Mesenchymal stem cell (in vitro differentiated cells and primary cell): ENCODE measurements at places on chromosomes 4 and X.
A peak's percentile ranks its signal among the peaks of the same experiment; 100 is the strongest.

GRCh38 chrX:153928846-153929245 is 2.8 kb upstream of the ARHGAP4 start:
- DNase-seq: no peak

DNA sequence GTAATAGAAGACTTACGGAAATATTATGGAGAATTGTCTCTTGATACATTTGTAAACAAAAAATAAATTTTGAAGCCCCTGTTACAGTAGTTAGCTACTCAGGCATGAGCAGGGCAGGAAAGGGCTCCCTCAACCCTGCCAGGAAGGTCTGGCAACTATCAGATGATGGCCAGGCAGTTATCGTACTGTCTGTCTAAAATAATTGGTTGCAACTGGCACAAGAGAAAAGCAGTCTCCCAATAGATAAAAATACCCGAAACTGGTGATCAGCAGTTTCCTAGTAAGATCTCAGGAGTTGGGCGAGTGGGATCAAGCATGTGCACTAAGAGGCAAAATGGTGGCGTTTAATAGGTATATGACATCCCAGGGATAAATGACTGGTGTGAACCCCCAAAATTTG is 1336.3 kb downstream of the C4orf33 start:
- no peak for DNase-seq

- DNase-seq: no peak
These were observed 55.1 kb downstream of the SH3RF1 start for GRCh38 chr4:169215656-169216055.

DNA sequence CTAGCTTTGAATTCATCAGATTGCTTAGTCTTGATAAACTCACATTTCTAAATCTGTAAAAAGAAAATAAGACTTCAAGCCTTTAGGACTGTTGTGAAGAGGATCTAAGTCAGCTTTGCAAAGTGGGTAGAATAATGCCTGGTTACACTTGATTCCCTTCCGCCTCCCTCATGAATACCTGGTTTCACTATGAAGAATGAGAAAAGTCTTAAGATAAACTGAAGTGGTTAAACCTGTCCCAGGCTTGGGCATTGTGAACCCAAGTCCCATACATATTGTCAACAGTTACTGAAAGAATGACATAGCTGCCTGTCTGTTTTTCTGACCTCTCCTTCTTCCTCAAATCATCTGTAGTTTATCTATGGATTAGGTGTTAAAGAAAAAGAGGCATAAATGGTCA is 16.7 kb upstream of the GBA3 start:
- DNase-seq: no peak

DNA sequence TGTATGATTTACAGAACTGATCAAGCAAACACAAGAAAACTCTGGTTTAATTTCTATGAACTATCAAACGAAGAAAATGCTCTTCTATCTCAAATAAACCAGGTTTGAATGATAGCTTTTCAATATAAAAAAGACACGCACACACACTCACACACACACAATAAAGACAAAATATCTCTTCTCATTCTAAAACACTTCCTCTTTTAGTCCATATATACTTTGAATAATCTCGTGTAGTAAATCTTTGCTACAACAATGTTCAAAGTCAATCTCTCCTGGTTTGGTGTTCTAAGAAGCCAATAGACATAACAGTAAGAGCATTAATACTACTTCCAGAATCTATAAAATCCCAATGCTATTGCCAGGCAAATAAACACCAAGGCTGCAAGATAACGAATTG is 13.3 kb downstream of the CXCL2 start:
- DNase-seq: no peak

DNA sequence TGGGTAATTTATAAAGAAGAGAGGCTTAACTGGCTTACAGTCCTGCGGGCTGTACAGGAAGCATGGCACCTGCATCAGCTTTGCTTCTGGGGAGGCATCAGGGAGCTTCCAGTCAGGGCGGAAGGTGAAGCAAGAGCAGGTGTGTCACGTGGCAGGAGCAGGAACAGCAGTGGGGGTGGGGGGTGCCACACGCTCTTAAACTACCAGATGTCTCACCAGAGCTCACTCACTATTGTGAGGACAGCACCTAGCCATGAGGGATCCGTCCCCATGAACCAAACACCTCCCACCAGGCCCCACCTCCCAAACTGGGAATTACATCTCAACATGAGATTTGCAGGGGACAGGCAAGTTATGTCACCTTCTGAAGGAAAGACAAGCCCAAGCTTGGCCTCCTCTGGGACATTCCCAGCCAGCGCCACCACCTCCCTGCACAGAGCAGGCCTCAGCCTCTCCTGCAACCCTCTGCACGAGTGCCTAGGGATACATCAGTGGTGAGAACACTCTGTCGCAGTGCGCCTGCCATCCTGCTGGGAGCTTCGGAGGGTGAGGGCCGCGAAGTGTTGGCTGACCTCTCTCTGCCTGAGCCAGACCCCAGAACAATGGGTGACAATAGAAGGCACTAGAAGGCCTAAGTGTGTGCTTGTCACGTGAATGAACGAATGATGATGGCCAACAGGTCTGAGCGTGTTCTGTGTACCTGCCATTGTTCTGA is 244.3 kb downstream of the EVC2 start:
- no peak for DNase-seq

GRCh38 chrX:336227-336626 is 17.6 kb upstream of the GTPBP6 start:
- DNase-seq: no peak

- no peak for DNase-seq
These were observed 31.0 kb upstream of the BEX4 start for GRCh38 chrX:103183912-103184311.

- no peak for DNase-seq
These were observed 525.1 kb upstream of the ATOH1 start for GRCh38 chr4:93303440-93303839.

DNA sequence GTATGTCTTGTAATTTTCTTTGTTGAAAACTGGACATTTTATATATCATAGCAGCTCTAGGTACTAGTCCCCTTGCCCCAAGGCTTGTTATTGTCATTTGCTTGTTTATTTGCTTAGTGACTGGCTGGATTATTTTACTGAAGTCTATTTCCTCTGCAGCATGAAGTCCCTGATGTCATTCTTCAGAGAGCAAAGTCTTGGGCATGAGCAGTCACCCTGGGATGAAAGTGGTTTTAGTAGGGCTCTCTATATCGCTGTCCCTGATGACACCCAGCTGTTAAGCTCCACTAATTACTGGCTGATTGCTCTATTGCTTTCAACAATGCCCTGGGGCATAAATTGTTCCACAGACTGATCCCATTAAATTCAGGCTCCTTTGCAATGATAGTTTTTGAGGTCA is 113.5 kb upstream of the USP9X start:
- peak; percentile 15 for DNase-seq

- no peak for DNase-seq
These were observed 18.5 kb downstream of the LAP3 start for GRCh38 chr4:17595471-17596005.

DNA sequence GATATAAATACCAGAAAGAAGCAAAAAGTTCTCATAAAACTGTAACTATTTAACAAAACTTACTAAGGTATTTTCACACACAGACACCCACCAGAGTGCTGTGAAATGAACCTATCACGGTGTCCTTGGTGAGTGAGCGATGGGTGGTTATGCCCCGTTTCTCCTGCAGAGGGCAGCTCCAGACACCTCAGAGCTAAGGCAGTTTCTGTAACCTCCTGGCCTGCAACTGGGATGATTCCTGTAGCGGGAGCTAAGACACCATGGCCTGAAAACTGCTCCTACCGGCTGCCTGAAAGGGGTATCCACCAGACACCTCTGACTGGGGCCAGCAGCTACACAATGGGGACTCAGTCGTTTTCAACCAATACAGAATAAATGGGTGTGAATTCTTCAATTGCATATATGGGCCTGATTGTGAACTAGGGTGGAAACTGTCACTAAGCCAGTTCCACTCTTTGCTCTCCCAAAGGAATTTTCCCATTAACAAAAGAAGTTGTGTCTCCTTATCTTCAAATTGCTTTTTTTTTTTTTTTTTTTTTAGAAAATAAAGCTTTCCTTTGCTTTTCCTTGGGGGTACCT is 2375.8 kb upstream of the TENM3 start:
- DNase-seq: peak; percentile 64

DNA sequence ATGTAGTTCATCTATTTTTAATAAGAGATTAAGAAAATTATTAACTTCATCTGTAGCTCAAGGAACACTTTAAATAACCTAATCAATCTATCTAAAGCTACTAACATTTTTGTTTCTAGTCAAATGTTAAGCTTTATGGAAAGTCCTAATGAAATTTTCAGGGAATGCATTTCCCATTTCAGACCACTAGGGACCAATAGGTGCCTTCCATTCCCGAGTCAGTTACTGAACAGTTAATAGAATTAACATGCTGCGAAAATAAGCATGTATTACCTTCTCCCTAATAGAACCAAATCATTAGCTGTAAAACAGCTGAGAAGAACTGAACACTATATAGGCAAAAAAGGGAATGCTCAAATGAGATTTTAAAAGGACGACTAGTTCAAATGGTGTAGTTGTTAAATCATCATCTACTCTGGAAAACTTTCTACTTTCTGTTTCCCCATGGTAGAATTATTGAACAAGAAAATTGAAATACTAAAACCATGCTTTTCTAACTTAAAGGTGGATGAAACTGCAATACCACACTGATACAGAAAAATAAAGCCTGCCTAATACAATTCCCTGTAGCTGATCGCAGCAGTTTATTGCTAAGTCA is 22.5 kb downstream of the STX18 start:
- DNase-seq: peak; percentile 57

- DNase-seq: peak; percentile 38
These were observed 68.0 kb upstream of the ATXN3L start for GRCh38 chrX:13387666-13388494.

- no peak for DNase-seq
These were observed 874.8 kb downstream of the C4orf33 start for GRCh38 chr4:129970801-129971200.

DNA sequence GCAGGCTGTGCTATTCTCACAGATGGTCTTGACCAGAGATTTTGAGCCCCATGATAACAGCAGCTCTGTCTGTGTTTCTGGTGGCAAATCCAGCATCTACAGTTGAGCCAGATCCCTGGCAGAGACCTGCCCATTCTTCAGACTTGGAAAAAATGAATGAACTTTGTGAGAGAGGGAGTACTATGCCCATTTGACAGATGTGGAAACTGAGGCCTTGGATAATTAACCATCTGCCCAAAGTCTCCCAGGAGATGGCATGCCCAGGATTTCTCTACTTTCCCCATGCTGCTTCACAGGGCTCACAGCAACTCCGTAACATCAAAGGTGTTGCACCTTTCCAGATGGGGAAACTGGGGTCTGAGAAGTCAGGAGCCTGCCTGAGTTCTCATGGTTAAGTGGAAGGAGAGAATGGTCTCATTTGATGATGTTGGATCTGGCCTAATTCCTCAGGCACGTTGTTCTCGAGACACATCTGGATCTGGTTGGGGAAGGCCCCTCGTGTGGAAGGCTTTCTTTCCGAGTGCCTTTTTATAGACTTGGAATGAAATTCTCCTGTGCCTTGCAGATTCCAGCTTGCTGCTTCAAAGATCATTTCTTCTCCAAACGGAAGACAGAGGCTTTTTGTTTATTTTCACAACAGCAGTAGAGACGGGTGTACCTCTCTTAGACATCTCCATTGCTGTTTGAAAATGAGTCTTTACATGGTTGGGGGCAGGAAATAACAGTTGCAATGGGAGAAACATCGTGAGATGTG is 73.3 kb upstream of the STX18 start:
- peak; percentile 25 for DNase-seq

- peak; percentile 6 for DNase-seq
These were observed 131.6 kb downstream of the CEP135 start for GRCh38 chr4:56080384-56080783.

DNA sequence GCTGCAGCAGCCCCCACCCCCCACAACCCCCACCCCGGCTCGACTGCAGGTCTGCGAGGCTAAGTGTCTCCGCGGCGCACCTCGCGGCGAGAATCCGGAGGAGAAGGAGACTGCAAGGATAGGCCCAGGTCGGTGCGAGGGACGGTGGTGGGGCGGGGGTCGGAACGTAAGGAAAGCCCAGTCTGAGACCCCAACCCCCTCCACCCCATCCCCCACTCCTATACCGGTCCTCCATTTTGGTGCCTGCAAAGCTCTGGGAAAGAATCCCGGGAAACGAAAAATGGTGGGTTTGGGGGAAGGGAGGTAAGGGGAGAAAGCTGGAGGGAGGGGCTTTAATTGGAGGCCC is 614 bp downstream of the BEX3 start:
- DNase-seq: peak; percentile 30

DNA sequence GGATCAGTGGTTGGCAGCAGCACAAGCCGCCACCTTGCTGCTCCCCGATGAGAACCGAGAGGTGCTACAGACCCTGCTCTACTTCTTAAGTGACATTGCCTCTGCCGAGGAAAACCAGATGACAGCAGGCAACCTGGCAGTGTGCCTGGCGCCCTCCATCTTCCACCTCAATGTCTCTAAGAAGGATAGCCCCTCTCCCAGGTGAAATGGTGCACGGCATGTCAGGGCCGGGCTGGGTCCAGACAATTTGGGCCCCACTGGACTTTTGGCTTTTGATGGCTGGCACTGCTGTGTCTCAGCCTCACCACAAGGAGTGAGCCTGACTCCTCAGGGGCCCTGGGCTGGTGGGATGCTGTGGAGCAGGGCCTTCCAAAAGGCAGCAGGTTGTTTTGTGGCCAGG is 74.1 kb downstream of the STARD8 start:
- DNase-seq: no peak

DNA sequence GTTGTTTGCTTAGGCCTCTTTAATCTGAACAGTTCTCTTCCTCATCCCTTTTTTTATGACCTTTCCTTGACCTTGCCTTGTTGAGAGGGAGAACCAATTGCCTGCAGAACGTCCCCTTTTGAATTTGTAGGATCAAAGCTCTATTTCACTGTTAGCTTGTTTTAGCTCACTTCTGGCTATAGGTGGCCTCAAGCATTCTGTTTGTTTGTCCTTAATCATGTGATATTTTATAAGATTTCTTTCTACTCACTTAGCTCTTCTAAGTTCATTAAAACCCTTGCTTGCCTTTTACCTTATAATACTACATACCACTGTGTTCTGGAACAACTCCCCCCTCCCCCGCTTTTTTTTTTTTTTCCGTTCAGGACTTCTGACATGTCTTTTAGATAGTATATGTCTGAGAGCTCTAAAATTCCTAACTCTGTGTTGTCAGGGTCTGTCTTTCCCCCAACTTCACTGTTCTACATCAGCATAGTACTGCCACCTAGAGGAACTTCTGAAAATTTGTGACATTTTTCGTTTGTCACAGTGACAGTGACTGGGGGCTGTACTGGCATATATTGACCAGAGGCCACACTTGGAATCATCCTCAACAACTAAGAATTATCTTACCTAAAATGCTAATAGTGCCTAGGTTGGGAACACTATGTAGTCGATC is 128.5 kb downstream of the LARP7 start:
- DNase-seq: peak; percentile 49

- no peak for DNase-seq
These were observed 9.5 kb downstream of the SRD5A3 start for GRCh38 chr4:55355555-55355954.

- no peak for DNase-seq
These were observed 156.1 kb upstream of the LNX1 start for GRCh38 chr4:53747401-53747800.

DNA sequence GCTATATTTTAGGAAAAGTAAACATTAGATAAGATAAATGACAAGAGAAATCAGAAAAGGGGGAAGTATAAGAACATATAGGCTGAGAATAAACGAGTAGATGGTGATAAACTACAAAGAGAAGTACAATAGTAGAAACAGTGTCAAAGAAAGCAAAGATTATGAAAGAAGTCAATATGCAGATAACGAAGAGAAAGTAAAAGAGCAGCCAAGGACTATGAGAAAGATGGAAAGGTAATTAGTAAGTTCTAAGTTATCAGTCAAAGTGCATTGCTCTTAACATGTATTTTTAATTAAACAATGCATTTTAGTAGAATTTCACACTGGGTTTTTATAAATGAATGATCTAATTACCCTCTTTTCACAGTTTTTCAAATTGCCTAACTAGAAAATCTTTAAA is 1801.3 kb upstream of the PCDH10 start:
- DNase-seq: no peak
